ENCODE measurements at places on chromosomes 4 and X.

GRCh38 chrX:13469963-13470684 is 99.3 kb upstream of the EGFL6 start:
- DNase-seq: no peak
- H3K4me1 ChIP-seq: no peaks in the 10 kb centered on the region
- H3K27me3 ChIP-seq: peaks cover 4% of the 10 kb centered on the region
- H3K27ac ChIP-seq: no peak overlapping the region

GRCh38 chr4:185405296-185405999 is 8.8 kb downstream of the ANKRD37 start:
- H3K27me3 ChIP-seq: no peaks in the 10 kb centered on the region
- no peak overlapping the region for H3K27ac ChIP-seq
- H3K4me3 ChIP-seq: no peak overlapping the region
- H3K36me3 ChIP-seq: peaks cover 8% of the 10 kb centered on the region
- no peaks in the 10 kb centered on the region for H3K4me1 ChIP-seq

- H3K36me3 ChIP-seq: no peaks in the 10 kb centered on the region
- no peaks in the 10 kb centered on the region for H3K27me3 ChIP-seq
- no peak overlapping the region for H3K4me3 ChIP-seq
Observed at GRCh38 chrX:1493877-1494510, 41.3 kb upstream of the ASMTL start.

DNA sequence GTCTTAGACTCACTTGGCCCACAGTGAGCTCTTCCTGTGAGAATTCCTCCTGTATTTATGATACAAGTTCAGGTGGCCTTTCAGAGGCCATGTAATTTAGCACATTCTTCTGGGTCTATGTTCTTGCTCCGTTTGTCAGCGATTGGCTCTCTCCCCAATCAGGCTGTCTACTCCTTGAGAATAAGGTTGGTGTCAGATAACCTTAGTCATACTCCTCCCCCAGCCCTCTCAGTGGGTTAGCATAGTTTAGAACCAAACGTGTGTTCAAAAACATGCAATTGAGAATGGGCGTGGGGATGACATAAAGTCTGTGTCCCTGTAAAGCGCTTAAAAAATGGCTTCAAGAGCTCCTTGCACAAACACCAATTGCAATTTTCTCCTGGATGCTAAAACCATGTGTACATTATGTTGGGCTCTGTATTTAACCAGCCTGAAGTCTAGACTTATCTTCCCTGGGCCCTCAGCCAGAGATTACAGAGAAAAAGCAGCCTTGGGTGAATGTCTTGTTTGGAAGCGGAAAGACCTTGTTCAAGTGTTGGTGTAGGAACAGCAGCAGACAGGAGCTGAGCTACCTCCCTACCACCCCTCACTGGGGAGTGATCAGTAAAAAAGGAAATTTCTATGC is 9.9 kb upstream of the CT47C1 start:
- no peak overlapping the region for H3K4me3 ChIP-seq
- no peaks in the 10 kb centered on the region for H3K36me3 ChIP-seq
- H3K27me3 ChIP-seq: no peaks in the 10 kb centered on the region
- no peaks in the 10 kb centered on the region for H3K4me1 ChIP-seq
- H3K27ac ChIP-seq: no peak overlapping the region
- no peak for DNase-seq

DNA sequence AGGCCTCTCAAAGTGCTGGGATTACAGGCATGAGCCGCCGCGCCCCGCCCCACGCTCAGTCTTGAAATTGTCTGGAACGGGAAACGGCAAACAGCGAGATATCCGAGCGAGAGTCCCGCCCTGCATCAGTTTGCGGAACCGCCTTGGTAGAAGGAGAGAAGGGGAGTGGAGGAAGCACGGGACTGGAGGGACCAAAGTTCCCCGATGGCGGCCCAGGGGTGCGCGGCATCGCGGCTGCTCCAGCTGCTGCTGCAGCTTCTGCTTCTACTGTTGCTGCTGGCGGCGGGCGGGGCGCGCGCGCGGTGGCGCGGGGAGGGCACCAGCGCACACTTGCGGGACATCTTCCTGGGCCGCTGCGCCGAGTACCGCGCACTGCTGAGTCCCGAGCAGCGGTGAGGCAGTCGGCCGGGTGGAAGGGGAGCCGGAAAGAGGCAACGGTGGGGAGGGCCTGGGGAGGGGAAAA is at the start of gene BST1:
Gene BST1 (plus strand): TSS at position 125 of the 463 bp plus-strand sequence. CDS start 80 bp downstream, at position 205.
- H3K4me3 ChIP-seq: peak within 1 kb of the TSS; percentile 37
- no peaks in the 10 kb centered on the region for H3K36me3 ChIP-seq
- no peaks in the 10 kb centered on the region for H3K4me1 ChIP-seq
- H3K27me3 ChIP-seq: no peaks in the 10 kb centered on the region

- H3K36me3 ChIP-seq: no peaks in the 10 kb centered on the region
- H3K4me1 ChIP-seq: no peaks in the 10 kb centered on the region
- H3K27ac ChIP-seq: no peak overlapping the region
- no peak overlapping the region for H3K4me3 ChIP-seq
- no peaks in the 10 kb centered on the region for H3K27me3 ChIP-seq
Observed at GRCh38 chr4:52545099-52546069, 113.7 kb downstream of the USP46 start.

DNA sequence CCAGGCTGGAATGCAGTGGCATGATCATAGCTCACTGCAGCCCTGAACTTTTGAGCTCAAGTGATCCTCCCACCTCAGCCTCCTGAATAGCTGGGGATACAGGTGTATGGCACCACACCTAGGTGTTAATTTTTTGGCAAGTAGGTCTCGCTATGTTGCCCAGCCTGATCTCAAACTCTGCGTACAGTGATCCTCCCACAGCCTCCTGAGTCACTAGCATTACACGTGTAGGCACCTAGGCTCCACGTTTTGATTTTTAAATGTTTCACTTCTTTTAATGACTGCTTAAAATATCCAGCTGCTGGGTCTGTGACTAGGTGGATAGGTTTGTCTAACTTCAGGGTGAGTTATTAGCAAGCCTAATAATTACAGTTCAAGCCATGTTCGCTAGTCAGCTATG is 44.5 kb downstream of the GATB start:
- no peak overlapping the region for H3K27ac ChIP-seq
- no peaks in the 10 kb centered on the region for H3K27me3 ChIP-seq
- no peak overlapping the region for H3K4me3 ChIP-seq
- no peaks in the 10 kb centered on the region for H3K36me3 ChIP-seq

GRCh38 chrX:100413229-100413628 is 3.2 kb upstream of the PCDH19 start:
- H3K27ac ChIP-seq: no peak overlapping the region
- H3K27me3 ChIP-seq: peaks cover 37% of the 10 kb centered on the region
- DNase-seq: no peak
- H3K4me1 ChIP-seq: no peaks in the 10 kb centered on the region
- no peak overlapping the region for H3K4me3 ChIP-seq
- no peaks in the 10 kb centered on the region for H3K36me3 ChIP-seq

DNA sequence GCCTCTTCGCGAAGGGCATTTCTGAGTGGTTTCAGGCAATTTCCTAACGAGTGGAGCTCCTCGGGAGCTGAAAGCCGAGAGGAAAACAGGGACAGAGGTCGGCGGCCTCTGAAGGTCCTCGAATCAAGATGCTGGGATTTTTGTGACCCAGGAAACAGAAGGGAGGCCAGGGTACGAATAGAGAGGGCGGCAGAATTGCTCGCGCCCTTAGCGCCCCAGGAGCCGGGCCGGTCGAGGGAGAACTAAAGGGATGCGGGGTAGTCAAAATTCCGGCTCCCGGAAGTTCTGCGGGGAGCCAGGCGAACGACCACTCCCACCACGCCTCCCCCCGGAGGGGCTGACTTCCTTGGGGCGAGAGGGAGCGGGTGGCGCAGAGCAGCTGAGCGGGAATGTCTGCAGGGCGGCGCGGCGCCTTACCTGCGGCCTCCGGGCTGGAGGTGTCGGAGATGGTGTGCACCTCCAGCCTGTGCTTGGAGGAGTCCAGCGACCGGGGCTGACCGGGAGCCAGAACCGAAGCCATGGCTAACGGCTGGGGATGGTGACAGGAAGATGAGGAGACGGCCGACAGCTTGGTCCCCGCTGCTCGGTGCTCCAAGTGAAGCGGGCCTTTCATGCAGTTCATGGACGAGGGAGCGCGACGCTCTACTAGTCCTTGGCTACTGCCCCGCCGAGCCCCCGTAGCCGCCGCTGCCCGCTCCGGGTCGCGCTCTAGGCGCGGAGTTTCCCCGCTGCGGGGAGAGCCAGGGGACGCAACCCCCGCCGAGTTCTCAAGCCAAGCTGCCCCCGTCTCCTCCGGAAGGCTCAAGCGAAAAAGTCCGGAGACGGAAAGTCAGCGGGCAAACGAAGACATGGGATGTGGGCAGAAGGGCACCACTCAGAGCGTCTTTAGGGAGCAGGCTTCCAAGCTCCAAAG is 782 bp downstream of the PITX2 start:
- no peak for DNase-seq
- no peaks in the 10 kb centered on the region for H3K4me1 ChIP-seq
- H3K36me3 ChIP-seq: no peaks in the 10 kb centered on the region
- H3K27ac ChIP-seq: no peak overlapping the region
- peaks cover 80% of the 10 kb centered on the region for H3K27me3 ChIP-seq
